ENCODE measurements at places on chromosomes 1 and 21.

GRCh38 chr21:37568916-37569315 lies 202.3 kb downstream of the DYRK1A start:
- DNase-seq: no peak

DNA sequence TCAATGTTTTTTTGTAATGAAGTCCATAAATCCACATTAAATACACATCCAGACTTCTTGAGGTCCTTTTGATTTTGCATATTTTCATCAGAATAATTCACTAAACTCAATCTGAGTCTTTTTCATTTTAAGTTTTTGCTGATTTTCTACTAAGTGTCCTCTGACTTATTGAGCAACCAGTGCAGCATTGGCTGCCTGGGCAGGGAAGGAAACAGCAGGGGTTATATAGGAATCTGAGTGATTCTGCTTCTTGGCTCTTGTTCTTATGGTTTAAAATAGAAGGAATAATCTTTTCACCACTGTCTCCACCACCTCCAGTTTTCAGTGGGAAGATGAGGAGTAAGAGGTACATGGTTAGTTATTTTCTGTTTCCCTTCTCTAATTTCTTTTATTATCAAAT lies 88.4 kb downstream of the ST6GALNAC5 start:
- no peak for DNase-seq

GRCh38 chr1:36397083-36397377 lies 678 bp downstream of the LSM10 start:
- no peak for DNase-seq

DNA sequence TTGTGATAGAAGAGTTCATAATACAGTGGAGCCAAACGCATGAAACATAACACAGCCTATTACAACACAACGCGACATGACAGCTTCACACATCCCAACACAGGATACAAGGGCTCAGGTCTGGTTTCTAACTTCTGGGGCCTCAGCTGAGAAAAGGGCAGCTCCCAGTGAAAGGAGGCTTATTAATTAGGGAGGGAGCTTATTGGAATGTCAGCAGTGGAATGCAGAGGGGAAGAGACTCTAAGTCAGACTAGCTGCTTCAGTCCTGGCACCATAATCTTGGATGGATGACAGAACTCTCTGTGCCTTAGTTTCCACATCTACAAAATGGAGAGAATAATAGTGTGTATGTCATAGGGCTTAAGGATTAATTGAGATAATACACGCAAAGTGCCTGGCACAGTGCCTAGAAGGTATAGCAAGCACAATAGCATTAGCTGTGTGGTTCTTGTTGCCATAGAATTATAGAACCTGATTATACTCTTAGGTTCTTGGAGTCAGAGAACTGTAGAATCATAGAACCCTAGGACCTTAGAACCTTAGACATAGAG lies 22.7 kb upstream of the SLC2A1 start:
- no peak for DNase-seq

DNA sequence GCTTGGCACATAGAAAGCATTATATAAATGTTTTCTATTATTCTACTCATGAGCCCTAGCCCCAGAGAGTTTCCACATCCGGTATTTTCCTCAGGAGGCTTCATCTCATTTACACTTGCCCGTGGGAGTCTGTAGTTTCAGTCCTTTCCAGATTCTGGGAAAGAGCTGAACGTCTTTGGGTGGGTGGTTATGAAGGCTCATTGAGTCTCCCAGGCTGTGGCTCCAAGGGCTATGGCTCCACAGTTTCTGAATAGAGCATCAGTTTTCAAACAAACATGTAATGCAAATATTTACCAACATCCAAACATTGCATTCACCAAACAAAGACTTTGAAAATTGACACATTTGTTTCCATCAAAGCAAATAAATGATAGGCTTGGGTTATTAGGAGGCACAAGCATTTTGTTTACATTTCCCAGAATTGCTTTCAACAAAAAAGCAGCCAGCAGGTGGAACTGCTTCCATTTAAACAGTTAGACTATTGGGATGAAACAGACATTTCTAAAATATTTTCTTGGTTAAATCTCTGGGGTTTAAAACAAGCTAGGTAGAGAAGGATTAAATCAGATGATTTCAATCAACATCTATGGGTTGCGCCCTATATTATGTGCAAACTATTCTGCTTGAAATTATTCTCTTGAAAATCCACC lies 1.3 kb upstream of the LEMD1 start:
- DNase-seq: no peak

DNA sequence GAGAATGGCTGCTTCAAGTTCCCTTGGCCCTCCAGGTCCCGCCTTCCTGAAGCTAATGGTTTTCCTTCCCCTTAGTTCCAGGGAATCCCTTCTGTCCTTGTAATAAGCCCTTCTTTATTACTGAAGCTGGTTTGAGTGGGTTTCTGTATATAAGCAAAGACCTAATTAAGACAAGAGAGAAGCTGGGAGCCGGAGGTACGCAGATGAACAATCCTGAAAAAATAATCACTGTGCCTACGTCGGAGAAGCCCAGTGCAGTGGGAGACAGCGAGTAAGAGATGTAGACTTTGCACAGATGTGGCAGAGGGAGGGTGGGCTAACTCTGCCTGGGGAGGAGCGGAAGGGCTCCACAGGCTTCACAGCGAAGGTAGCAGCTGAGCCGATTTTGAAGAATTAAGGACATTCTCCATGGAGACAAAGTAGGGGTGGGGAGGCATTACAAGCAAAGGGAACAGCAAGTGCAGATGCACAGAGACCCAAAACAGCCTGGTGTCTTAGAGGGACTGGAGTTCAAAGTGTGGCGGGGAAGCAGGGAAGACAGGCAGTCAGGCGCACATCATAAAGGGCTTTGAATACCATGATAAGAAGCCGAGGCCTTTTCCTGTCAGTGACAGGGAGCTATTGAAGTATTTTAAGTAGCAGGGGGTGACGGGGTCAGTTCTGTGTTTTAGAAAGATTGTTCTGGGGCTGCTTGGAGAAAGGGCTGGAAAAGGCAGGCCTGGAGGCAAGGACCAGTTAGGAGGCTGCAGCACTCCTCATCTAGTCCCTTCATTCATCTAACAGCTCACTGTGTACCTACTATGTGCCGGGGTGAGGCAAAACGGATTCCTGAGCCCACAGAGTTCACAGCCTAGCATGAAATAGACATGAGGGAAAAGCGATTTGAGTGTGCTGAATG lies 6.5 kb downstream of the RIMS3 start:
- no peak for DNase-seq

GRCh38 chr1:79105500-79105899 lies 99.0 kb upstream of the ADGRL4 start:
- no peak for DNase-seq

- DNase-seq: no peak
Measured at GRCh38 chr1:92399076-92399475, 87.6 kb downstream of the GFI1 start.

- DNase-seq: no peak
Measured at GRCh38 chr1:40067023-40067422, 26.5 kb downstream of the CAP1 start.

GRCh38 chr1:204221271-204221670 lies 7.5 kb upstream of the GOLT1A start:
- DNase-seq: no peak

- DNase-seq: no peak
Measured at GRCh38 chr1:19533626-19534025, 48.3 kb upstream of the CAPZB start.

- DNase-seq: no peak
Measured at GRCh38 chr1:40877698-40878097, 15.5 kb upstream of the CITED4 start.

- no peak for DNase-seq
Measured at GRCh38 chr1:23558140-23558871, 995 bp downstream of the ID3 start.

DNA sequence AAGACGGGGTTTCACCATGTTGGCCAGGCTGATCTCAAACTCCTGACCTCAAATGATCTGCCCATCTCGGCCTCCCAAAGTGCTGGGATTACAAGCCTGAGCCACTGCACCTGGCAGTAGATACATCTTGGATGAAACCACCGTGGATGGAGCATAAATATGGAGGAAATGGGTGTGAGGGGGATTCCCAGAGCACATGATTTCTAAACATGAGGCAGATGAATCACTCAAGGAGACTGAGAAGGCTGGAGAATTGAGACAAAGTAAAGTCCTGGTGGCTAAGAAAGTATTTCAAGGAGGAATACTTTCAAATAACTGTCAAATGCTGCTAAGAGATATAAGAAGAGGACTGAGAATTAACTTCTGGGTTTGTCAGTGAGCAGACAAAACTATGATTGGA lies 5.4 kb upstream of the PGBD5 start:
- DNase-seq: no peak

GRCh38 chr1:44609412-44609767 lies 64.9 kb downstream of the TMEM53 start:
- DNase-seq: peak; percentile 5

GRCh38 chr1:212237651-212238050 lies 47.6 kb upstream of the PPP2R5A start:
- DNase-seq: no peak
